Ovary (tissue), 10 donors: ENCODE measurements at places on chromosomes 6 and 20.

DNA sequence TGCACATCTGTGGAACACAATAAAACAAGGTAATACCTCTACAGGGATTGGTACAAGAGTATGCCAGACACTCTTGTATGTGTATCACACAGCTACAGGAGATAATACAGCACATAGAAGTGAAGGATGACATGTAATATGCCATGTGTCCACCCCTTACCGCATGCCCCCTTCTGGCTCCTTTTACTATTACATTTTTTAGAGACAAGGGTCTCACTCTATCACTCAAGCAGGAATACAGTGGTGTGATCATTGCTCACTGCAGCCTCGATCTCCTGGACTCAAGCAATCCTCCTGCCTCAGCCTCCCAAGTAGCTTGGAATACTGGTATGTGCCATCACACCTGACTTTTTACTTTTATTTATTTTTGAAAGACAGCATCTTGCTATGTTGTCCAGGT lies 4.2 kb upstream of the NCR3 start:
- no peaks in the 10 kb centered on the region for H3K4me1 ChIP-seq
- no peaks in the 10 kb centered on the region for H3K27me3 ChIP-seq
- DNase-seq = no peak

DNA sequence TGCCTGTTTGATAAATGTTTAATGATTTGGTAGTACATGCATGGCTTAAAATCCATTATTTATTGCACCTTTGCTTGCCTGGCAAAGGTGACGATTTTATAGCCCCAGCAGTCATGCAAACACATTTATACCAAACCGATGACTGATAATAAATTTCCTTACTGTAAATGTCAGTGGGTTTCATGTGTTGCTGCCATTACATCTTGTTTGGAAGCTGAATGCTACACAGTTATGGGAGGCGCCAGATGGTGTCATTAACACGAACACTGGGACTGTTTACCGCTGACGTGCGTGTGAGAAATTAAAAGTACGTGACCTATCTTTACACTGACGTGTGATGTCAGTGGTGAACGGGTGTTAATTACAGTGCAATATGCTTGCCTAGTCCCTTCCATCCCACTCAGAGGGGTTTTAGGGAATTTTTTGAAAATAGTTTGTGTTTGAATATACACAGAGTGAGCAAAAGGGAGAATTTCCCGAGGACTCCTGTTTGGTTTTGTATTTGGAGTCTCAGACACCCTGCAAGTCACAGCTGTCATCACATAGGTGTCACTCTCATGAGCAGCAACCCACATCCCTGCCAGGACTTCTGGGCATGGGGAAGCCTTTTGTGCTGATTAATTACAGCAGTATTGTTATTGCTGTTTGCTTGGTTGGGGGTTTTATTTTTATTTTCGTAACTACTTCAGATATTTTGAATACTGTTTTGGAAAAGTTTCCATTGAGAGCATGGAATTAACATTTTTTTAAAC lies 151.8 kb upstream of the INSM1 start:
- H3K4me1 ChIP-seq = no peaks in the 10 kb centered on the region
- H3K27ac ChIP-seq = no peak overlapping the region
- H3K27me3 ChIP-seq = no peaks in the 10 kb centered on the region
- no peak overlapping the region for H3K4me3 ChIP-seq
- no peaks in the 10 kb centered on the region for H3K36me3 ChIP-seq

DNA sequence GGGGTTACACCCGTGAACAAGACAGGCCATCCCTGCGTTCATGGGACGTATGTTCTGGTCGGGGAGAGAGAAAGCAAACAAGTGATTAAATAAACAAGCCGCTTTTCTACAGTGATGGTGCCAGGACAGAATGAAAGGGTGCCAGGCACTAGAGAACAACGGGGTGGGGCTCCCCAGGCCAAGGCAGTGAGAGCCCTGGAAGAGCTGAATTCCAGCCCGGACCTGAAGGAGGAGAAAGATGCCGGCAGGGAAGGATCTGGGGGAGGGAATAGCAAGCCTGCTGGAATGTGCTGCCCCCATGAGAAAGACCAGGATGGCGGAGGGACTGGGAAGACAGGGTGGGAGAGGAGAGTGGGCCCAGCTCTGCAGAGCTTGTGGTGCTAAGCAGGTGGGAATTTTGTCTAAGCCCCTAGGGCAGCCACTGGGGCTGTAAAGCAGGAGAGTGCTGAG lies 7.5 kb downstream of the SNAI1 start:
- peaks cover 7% of the 10 kb centered on the region for H3K4me1 ChIP-seq
- H3K36me3 ChIP-seq = no peaks in the 10 kb centered on the region
- no peak overlapping the region for H3K27ac ChIP-seq
- no peak overlapping the region for H3K4me3 ChIP-seq

- no peak overlapping the region for H3K27ac ChIP-seq
- no peaks in the 10 kb centered on the region for H3K4me1 ChIP-seq
- no peaks in the 10 kb centered on the region for H3K36me3 ChIP-seq
- no peak overlapping the region for H3K4me3 ChIP-seq
- DNase-seq = no peak
- no peaks in the 10 kb centered on the region for H3K27me3 ChIP-seq
These were observed 61.9 kb downstream of the COL9A1 start for GRCh38 chr6:70241031-70241430.

DNA sequence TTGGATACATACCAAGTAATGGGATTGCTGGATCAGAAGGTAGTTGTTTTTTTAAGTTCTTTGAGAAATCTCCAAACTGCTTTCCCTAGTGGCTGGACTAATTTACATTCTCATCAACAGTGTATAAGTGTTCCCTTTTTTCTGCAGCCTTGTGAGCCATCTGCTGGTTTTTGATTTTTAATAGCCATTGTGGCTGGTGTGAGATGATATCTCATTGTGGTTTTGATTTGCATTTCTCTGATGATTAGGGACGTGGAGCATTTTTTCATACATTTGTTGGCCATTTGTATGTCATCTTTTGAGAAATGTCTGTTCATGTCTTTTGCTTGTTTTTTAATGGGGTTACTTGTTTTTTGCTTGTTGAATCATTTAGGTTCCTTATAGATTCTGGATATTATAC lies 34.8 kb downstream of the TOP1 start:
- peaks cover 2% of the 10 kb centered on the region for H3K4me1 ChIP-seq
- DNase-seq = no peak
- no peaks in the 10 kb centered on the region for H3K36me3 ChIP-seq
- H3K27me3 ChIP-seq = no peaks in the 10 kb centered on the region
- H3K27ac ChIP-seq = no peak overlapping the region

DNA sequence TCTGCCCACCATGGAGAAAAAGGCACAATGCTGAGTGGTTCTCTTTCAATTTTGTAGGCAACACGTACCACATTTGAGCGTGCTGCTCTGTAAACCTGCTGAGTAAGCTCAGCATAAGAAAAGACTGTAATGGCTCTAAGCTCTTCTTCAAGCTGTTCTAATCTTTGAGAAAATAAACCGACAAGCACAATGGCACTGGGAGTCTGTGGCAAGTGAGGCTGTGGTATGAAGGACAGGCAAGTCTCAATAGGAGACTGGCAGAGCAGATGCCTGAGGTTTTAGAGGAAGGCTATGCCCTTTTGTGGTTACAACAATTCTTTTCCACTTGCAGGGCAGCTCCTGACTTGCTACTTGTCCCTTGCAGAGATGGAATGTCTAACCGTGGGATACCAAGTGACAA lies 136.7 kb upstream of the EXOC2 start:
- H3K36me3 ChIP-seq = no peaks in the 10 kb centered on the region
- DNase-seq = no peak
- H3K27ac ChIP-seq = no peak overlapping the region

GRCh38 chr6:132025468-132025867 lies 74.3 kb upstream of the CCN2 start:
- H3K27ac ChIP-seq = no peak overlapping the region
- no peak overlapping the region for H3K4me3 ChIP-seq
- H3K27me3 ChIP-seq = no peaks in the 10 kb centered on the region
- H3K36me3 ChIP-seq = no peaks in the 10 kb centered on the region
- H3K4me1 ChIP-seq = no peaks in the 10 kb centered on the region

DNA sequence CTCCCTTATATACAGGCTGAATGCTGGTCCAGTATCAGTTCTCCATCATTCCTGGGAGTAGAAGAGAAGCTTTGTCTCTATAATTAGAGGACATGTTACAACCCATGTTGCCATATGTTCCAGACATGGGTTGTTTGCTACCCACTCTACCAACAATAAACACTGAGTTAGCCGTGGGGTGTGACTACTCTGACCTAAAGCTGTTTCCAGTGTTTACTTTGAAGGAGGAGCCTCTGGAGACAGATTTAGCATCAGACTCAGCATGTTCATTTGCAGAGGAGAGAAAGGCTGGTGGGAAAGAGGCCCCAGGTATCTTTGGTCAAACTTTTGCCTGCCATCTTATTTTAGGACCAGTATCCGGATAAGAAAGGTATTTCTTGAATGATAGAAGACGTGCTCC lies 157.9 kb upstream of the SNX9 start:
- DNase-seq = no peak
- no peak overlapping the region for H3K27ac ChIP-seq
- peaks cover 9% of the 10 kb centered on the region for H3K4me1 ChIP-seq

- H3K4me3 ChIP-seq = no peak overlapping the region
- H3K36me3 ChIP-seq = no peaks in the 10 kb centered on the region
- no peak overlapping the region for H3K27ac ChIP-seq
- peaks cover 4% of the 10 kb centered on the region for H3K4me1 ChIP-seq
- H3K27me3 ChIP-seq = no peaks in the 10 kb centered on the region
These were observed 37.6 kb downstream of the NDUFAF5 start for GRCh38 chr20:13822459-13822858.

DNA sequence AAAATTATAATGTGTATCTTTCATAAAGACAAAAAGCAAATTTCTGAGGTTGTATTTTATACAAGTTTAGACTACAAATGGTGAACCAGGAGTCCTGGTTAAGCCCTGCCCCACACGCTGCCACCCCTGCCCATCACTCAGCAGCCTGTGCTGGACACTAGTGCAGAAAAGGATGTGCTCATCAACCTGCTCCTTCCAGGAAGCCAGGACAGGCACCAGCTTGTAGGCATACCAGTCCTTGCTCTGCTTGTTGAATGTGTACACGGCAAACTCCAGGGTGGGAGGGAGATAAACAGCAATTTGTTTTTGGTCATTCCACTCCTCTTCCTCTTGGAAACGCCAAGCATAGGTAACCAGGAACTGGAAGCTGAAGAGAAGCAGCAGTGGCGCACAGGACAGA lies 18.1 kb downstream of the CST9L start:
- no peak for DNase-seq
- H3K4me3 ChIP-seq = no peak overlapping the region
- H3K36me3 ChIP-seq = no peaks in the 10 kb centered on the region
- H3K27ac ChIP-seq = no peak overlapping the region

GRCh38 chr6:30334075-30334783 lies 7.5 kb downstream of the TRIM39 start:
- H3K4me3 ChIP-seq = no peak overlapping the region
- H3K27me3 ChIP-seq = no peaks in the 10 kb centered on the region
- no peaks in the 10 kb centered on the region for H3K36me3 ChIP-seq
- DNase-seq = no peak
- H3K4me1 ChIP-seq = no peaks in the 10 kb centered on the region
- no peak overlapping the region for H3K27ac ChIP-seq

GRCh38 chr6:6910734-6911295 lies 196.9 kb upstream of the RREB1 start:
- H3K4me1 ChIP-seq = peaks cover 7% of the 10 kb centered on the region
- no peaks in the 10 kb centered on the region for H3K27me3 ChIP-seq
- no peaks in the 10 kb centered on the region for H3K36me3 ChIP-seq
- no peak for DNase-seq

DNA sequence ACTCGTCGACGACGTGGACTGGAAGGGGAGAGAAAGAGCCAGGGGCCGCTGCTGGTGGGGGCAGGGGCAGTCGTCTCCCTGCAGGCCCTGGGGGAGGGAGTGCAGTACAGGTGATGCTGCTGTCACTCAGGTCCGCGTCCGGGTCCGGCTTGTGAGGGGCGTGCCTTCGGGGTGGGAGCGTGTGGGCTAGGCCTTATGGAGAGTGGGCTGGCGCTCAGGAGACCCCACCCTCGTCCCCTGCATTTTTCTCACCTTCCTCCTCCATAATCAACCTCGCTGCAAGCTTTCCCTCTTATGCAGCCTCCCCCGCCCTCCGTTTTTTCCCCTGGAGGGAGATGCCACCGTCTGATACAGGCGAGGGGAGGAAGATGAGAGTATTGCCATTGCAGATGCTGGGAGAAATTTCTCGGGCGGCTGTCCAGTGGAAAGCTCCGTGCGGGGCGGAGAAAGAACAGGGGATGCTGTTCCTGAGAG lies 632 bp downstream of the PCMT1 start:
- H3K4me3 ChIP-seq = peak overlapping the region; percentile 86
- no peak for DNase-seq
- H3K27me3 ChIP-seq = no peaks in the 10 kb centered on the region
- no peak overlapping the region for H3K27ac ChIP-seq
- H3K36me3 ChIP-seq = no peaks in the 10 kb centered on the region

DNA sequence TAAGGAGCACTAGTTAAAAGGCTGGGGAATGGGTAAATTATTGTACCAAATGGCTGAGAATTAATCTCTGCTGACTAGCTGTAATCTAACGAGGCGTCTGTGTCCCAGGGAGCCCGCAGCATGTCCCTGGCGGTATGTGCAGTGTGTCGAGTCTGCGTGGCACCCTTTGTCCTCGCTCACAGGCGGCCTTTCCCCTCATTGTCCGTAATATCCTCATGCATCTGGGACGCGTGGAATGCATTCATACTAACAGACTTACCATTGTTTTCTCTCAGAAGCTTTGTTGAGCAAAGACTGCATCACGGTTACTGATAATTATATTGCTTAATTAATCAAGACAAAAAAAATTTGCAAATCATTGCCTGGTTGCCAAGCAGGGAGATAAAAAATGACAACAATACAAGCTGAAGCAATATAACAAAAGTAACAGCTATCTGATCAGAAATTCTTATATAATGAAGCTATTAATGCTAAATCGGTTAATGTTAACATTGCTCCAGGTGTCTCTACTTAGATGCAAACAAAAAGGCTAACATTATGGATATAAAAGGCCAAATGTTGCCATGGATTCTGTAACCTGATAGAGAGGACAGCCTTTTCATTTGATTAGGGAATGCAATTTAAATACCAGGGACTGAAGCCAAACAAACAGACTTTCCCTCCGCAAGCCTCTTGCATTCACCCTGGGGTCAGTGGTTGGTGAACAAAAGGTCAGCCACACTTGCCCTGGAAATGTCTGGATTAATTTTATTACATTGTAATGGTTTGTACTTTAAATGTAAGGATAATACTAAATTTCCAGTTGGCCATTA lies 124.8 kb downstream of the INSM1 start:
- no peak overlapping the region for H3K4me3 ChIP-seq
- no peaks in the 10 kb centered on the region for H3K4me1 ChIP-seq
- H3K27me3 ChIP-seq = no peaks in the 10 kb centered on the region

DNA sequence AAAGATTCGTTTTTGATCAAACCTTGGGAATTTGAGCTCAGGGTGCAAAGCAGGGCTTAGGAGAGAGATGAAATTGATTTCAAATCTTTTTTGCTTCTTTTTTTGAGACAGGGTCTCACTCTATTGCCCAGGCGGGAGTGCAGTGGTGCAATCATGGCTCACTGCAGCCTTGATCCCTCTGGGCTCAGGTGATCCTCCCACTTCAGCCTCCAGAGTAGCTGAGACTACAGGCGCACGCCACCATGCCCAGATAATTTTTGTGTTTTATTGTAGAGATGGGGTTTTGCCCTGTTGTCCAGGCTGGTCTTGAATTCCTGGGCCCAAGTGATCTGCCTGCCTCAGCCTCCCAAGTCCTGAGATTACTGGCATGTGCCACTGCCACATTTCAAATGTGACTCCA lies 58.7 kb downstream of the DOK5 start:
- H3K4me3 ChIP-seq = no peak overlapping the region
- H3K27me3 ChIP-seq = no peaks in the 10 kb centered on the region
- no peak for DNase-seq

GRCh38 chr20:54668271-54669039 lies 193.1 kb downstream of the DOK5 start:
- H3K4me1 ChIP-seq = no peaks in the 10 kb centered on the region
- no peaks in the 10 kb centered on the region for H3K36me3 ChIP-seq
- H3K4me3 ChIP-seq = no peak overlapping the region
- no peaks in the 10 kb centered on the region for H3K27me3 ChIP-seq
